Stimulated activated CD8-positive, alpha-beta memory T cell treated with anti-CD3 and anti-CD28 coated beads, Interleukin-15, amount 100 ng/mL, for 4 hours (primary cell): ENCODE measurements at places on chromosomes 7 and 10.

GRCh38 chr7:83178796-83179195, 16.1 kb upstream of the PCLO start:
- no peak for DNase-seq

GRCh38 chr7:125412890-125413665, 483.5 kb upstream of the POT1 start:
- no peak for DNase-seq

DNA sequence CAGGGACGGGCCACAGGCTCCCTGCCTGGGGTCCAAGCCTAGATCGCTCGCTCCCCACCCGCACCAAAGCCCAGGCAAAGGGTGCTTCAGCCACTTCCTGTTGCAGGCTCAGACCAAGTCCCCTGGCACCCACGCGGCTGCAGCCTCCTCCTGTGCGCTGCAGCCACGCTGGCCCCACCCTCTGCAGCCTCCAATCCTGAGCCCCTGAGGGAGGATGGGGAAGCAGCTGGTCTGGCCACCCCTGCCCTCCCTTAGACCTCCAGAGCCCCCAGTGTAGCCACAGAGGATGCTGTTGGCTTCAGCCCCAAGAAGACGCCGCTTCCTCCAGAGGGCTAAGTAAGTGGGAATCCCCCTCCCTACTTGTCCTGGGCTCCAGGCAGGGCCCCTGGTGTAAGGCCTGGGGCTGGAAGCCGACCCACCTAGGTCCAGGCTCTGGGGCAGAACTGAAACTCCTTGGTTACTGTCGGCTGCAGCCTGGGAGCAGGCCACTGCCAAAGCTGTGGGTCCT, 9.4 kb downstream of the LIMK1 start:
- DNase-seq: no peak

GRCh38 chr10:16566202-16566805, 44.6 kb upstream of the C1QL3 start:
- no peak for DNase-seq

DNA sequence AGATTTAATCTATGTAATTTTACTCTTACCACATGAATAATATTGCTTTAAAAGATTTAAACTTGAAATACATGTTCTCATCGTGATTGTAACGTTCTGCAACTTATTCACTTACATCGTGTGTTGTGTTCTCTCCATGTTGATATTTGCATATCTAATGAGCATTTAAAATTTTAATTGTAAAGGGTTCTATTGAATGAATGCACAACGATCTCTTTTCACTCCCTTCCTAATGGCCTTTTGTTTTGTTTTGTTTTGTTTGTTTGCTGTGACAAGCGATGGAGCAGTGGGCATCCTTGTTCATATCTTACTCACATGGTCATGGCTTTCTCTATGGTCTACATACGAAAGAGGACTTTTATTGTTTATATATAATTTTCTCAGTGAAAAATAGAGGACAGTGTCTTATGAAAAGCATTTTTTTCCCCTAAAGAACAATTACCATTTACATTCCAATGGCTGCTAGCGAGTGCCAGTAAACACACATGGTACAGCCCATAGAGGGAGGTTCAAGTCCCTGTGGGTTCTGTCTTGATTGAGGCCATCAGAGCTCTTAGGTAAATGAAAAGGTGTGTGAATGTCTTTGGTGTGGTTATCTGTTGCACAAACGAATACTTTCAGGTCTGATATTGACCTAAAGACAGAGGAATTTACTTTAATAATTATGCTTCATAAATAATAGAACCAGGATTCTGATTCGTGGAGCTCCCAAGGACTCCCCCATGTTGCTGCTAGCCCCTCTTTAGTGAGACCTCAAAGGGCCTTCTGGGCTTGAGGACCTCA, 32.4 kb downstream of the BTBD16 start:
- no peak for DNase-seq

- no peak for DNase-seq
Measured at GRCh38 chr10:4804465-4804864, 21.5 kb upstream of the AKR1E2 start.

DNA sequence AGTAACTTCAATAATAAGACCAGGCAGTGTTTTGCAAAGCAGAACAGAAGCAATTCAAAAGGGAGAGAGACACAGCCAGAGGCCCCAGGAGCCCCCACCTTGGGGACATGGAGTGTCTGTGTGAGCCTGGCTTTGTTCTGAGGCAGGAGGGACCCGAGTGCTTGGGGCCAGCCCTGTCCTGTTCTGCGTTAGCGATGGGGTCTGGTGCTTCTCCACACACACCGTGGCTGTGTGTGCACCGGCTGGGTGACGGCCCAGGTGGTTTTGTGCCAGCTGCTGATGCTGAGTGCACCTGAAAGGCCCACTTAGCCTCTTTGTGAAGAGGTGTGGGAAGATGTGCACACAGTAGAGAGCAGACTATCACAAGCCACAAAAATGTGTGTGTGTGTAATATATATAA, 468.9 kb downstream of the DNAJB6 start:
- DNase-seq: no peak

DNA sequence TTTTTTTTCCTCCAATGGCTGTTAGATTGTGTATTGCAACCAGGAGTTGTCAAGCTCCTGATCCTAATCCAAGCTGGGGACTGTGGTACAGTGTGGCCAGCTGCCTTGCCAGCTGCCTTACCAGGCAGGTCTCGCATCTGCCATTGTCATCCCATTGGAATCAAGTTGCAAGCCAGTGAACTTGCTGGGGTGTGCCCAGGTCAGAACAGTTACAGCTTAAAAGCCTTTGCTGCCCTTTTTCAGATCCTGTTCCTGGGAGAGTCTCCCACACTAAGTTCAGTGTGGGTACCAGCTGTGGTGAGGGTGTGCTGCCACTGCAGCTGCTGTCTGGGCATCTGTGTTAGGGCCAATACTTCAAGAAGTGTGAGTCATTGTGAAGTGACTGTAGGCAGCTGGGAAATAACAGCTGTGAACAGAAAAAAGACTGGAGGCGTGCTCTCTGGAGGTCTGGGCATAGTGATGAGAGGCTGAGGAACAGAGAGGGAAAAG, 72.8 kb downstream of the CCNY start:
- DNase-seq: no peak

GRCh38 chr10:93080350-93081046, 6.8 kb downstream of the CYP26A1 start:
- DNase-seq: no peak

- DNase-seq: no peak
Measured at GRCh38 chr10:103544657-103545310, 51.3 kb downstream of the NEURL1 start.

GRCh38 chr10:124717911-124718741, 26.1 kb downstream of the FAM53B start:
- peak; percentile 54 for DNase-seq

GRCh38 chr7:95246831-95247370, 77.4 kb downstream of the PON1 start:
- DNase-seq: no peak

- DNase-seq: no peak
Measured at GRCh38 chr10:121312587-121312986, 285.7 kb downstream of the FGFR2 start.

- DNase-seq: no peak
Measured at GRCh38 chr7:118245267-118246040, 20.9 kb downstream of the ANKRD7 start.

DNA sequence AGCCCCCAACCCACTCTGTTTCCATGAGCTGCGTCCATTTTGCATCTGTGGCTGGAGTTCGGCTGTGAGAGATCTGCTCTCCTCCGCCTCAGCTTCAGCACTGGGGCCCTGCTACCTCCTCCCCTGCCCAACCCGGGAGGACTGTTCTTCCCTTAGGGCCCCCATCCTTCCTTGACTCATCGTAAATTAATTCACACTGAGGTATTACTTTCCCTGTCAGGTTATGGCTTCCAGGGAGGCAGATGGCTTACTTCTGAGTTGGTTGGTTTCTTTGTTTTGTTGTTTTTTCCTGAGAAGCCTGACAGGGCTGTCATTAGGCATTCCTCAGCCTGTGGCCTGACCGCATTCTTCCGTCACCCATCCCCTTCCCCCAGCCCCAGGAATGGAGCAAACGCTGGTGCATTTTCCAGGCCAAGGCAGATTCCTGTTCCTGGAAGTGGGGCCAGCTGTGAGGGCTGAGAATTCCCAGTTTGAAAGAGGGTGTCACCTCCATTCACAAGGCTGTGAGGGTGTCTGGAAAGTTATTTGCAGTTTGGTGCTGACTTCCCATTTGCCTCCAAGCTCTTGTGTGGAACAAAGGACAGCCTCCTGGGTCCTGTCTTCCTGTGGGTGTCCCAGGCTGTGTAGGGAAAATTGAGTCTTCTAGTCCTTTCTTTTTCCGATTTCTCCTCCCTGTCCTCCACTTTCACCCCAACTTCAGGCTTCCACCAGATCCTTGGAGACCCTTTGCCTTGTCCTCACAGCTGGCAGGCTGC, 11.7 kb downstream of the CPA5 start:
- no peak for DNase-seq

GRCh38 chr10:17536221-17536620, 81.0 kb downstream of the HACD1 start:
- DNase-seq: no peak

DNA sequence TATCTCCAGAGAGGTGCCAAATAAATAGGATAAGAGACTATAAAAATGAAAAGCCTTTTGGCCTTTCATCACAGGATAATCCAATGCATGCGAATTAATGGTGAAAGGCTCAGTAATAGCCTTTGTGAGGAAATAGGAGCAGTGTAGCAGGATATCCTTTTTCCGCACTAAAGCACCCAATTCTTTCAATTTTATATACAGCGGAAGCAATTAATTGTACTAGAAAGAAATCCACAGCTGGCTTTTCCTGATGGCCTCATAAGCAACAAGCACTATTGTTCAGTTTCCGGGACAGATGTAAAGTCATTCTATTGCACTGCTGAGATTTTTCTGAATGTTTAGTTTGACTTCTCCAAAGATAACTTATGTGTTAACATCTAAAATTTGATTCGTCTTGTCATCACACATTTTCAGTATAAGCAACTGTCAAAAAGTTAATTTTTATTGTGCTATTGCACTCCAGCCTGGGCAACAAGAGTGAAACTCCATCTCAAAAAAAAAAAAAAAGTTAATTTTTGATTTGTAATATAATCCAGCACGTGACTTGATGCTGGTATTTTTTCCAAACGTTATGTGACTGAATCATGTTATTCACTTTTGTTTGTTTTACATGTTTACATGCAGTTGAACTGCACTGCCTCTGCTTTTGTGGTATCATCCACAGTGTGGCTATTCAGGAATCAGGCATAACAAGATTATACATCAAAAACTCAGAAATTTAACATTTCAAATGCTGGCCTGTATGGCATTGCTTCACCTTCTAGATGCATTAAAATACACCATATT, 8.4 kb upstream of the BMPR1A start:
- no peak for DNase-seq

- no peak for DNase-seq
Measured at GRCh38 chr7:93307943-93308342, 75.8 kb downstream of the VPS50 start.

DNA sequence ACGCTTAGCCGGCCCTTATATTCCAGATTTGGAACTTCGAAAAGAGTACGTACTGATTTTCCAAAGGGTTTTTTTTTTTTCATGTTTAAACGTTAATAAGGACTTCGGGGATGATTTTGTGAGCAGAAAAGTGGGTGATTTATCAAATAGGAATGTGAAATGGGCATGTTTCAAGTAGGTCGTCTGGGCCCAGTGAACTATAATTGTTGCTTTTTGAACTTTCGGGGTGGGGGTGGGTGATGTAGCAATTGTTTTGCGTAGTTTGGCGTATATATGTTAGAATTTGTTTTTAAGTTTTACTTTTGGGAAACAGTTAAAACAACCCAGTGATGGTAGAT, 299 bp upstream of the PBLD start:
- no peak for DNase-seq

DNA sequence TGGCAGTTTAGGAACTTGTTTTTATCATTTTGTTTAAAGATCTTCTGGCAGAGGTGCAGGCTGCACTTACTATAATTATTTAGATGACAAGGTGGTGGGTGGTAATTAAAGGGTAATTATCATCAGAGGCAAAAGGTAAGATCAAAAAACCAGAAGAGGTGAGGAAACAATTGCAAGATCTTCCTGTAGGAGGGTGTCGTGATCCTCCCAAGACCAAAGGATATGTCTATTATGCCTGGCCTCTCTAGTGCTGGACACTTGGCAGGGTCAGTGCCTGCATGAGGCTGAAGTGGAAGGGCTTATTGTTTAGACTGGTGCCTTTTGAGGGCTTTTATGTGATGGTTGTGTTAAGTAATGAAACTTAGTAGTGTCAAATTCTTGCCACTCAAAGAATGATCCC, 1.8 kb upstream of the WAPL start:
- DNase-seq: no peak

- no peak for DNase-seq
Measured at GRCh38 chr7:137395420-137395819, 51.9 kb upstream of the PTN start.

DNA sequence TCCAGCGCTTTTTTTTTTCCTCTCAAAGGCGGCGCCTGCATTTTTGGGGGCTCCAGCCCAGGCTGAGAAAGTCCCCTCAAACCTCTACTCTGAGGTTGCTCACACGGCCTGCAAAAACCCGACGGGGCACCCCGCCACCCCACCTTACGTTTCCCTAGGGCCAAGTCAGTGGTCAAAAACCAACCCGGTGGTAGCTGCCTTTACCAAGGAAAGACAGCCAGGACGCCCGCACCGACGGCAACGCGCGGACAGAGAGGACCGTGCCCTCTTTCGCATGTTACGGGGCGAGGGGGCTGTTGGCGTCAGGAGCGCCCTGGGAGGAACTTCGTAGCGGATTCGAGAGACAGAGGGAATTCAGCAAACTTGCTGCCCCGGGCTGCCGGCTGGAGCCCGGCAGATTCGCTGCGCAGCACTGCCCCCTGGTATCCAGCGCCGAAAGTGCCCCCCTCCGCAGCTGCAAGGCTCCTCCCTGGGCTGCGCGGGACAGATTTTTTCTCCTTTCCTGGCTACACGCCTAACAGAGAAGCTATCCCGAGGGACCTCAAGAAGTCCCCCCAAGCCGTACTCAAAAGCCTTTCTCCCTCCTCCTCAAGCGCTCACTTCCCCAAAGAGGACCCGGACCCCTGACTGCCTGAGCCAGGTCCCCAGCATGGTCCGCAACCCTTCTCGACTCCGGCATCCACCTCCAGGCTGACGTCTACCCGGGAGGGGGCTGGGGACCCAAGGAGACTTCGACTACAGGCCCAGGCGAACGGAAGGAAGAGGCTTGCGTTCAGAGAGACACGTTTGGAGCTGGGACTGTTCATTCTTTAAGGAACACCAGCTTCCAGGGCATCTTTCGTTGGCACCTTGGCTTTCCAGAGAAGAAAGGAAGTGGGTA, 27.7 kb upstream of the VAX1 start:
- DNase-seq: no peak

DNA sequence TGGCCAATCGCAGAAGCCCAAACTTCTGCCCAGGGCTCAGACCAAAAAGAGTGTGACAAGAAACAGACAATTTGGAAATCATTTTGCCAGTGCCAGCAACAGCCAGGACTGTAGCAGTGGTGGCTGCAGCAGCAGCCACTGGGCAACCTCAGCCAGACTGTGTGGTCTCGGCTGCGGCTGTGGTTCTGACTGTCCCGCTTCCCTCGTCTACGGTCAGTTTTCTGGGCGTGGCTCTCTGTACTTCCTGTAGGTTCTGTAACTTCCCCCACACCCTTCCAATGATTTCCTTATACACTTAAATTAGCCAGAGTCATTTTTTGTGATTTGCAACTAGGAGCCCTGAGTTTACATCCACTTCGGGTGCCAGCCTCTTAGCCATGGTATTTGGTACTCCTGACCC, 39.9 kb downstream of the CYTH3 start:
- no peak for DNase-seq
